Choroid plexus epithelial cell (primary cell): ENCODE measurements at places on chromosomes 5 and 9.
A peak's percentile ranks its signal among the peaks of the same experiment; 100 is the strongest.

GRCh38 chr9:130042406-130042884 is 544 bp downstream of the FNBP1 start:
- DNase-seq = no peak

GRCh38 chr5:135076801-135077200 is 42.8 kb upstream of the PITX1 start:
- DNase-seq = no peak

GRCh38 chr5:172954751-172955159 is 4.5 kb upstream of the RPL26L1 start:
- DNase-seq = no peak

GRCh38 chr5:159768243-159768642 is 148.0 kb upstream of the ADRA1B start:
- DNase-seq = peak; percentile 31

DNA sequence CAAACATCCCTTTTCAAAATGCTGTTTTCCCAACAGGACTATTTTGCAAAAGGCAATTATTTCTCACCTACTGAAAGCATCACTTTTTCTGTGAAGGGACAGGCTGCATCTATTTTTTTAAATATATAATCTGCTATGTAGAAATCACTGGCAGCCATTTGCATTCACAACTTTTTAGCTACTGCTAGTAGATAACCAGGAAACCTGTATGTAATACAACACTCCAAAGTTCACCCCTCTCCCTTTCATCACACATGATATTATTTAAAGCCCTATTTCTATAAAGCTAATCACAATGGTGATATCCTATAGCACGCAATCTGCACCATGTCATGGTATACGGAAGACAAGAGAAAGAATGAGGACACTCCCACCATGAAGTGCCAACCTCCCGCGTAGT is 9.8 kb downstream of the DMGDH start:
- no peak for DNase-seq

GRCh38 chr9:112496074-112496722 is 9.6 kb downstream of the KIAA1958 start:
- DNase-seq = peak; percentile 62

GRCh38 chr5:23446424-23446823 is 61.0 kb upstream of the PRDM9 start:
- DNase-seq = peak; percentile 71

DNA sequence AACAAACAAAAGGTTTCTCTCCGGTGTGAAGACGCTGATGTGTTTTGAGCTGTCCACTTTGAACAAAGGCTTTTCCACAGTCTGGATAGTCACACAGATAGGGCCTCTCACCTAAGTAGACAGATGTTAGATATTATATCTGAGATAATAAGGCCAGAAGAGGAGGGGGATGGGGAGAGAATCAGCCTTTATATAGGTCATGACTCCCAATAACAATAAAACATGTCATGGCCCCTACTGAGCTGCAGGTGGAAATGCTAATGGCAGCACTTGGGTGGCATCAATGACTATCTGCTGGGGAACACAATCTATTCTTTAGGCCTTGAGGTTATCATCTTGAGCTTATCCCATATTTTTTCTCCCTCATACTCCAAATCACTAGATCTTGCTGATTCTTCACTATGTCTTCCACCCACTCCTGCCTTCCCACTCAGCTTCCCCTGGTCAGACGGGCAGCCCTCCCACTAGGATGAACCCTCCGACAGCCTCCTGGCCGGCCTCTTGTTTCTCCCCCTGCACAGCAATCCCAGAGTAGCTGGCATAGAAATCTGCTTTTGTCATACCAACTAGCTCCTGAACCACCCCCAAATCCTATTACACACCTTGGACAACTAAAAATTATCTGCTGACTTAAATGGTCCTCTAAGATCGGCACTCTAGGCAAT is 11.5 kb upstream of the SLC35D2 start:
- no peak for DNase-seq

- DNase-seq = no peak
Observed at GRCh38 chr5:114319821-114320220, 42.0 kb upstream of the KCNN2 start.

DNA sequence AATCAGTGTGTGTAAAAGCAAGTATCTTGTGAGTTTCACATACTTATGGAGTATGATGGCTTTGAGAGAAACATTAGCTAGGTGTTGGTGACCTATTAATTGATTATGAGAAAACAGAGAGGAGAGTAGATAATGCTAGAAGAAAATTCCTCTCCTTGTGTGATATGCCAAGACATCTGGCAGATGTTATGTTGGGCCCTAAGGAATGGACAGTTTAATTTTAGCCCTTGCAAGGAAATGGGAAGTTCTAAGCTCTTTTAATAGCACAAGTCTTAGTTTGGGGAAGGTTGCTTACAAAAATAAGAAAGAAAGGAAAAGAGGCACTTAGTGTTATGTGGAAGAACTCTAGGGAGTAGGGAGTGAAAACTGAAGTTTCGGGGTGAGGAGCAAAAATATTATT is 5.1 kb downstream of the ZNF462 start:
- no peak for DNase-seq

GRCh38 chr5:2993301-2993700 is 241.8 kb upstream of the IRX2 start:
- DNase-seq = no peak

- no peak for DNase-seq
Observed at GRCh38 chr9:72353455-72354116, 11.4 kb downstream of the ZFAND5 start.

DNA sequence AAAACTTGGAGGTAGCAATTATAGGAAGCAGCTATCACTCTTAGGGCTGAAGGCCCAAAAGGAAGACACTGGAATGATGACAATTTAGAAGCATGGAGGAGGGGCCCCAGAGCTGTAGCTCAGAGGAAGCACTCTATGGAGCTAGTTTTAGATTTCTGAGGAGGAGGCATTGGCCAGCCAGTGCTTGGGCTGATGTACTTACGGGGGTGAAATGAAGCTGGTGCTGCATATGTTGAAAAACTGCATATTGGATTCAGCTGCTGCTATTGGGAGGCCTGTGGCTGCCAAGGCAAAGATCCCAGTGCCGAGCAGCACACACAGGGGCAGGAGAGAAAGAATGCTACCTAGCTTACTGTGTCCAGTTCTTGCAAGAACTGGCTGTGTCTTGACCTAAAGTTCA is 53.9 kb upstream of the HMHB1 start:
- no peak for DNase-seq

DNA sequence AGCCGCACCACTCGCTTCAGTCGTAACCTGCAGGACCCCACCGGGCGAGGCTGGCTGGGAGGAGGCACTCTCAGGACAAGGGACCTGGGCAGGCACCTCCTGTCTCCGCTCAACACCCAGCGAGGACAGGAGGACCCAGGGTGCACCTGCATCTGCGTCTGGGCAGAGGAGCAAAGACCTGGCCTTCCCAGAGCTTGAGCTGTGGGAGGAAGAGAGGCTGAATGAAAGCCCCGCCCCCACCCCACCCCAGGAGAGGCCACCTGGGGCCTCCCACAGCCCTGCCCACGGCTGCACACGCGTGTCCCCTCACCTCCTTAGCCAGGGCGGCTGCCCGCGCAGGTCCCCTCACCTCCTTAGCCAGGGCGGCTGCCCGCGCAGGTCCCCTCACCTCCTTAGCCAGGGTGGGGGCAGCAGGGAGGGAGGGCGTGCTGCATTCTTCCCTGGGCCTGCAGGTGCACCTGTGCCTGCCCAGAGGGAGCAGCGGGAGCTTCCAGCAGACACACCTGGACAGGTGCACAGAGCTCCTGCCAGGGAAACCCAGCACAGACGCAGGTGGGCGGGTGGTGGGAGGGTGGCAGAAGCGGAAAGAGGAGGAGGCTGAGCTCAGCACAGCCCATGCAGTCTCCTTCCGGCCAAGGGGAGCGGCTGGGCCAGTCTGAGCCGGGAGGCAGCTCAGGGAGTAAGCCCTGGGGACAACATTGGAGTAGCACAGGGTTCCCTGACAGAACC is 18.5 kb upstream of the SLC12A7 start:
- DNase-seq = no peak

DNA sequence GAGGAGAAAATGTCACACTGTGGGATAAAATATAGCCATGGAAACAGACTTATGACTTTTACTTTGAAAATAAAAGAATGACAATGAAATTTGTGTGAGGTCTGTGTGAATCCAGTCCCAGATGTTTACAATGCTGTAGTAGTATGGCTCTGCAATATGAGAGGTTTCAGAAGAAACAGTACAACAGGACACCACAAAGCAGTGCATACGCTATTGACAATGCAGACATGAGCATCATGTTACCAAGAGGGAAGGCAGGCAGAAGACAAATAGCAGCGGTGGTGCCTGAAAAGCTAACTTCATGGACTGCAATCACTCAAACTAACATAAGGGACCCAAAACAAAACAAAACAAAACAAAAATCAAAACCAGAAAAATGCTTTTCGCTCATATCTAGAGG is 1.8 kb downstream of the FGF10 start:
- no peak for DNase-seq

DNA sequence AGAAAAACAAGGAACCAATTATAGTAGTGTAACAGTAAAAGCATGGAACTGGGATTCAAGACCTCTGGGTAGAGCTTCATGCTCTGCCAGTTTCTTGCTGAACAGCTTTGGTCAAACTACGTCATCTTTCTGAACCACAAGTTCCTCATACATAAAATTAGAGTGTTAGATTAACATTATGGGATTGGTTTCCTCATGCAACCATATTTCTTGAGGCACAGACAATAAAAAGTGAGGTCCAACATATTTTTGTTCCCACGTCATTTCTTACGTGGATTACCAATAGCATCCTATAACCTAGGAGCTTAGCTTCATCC is 354.8 kb downstream of the TMEM232 start:
- DNase-seq = no peak

DNA sequence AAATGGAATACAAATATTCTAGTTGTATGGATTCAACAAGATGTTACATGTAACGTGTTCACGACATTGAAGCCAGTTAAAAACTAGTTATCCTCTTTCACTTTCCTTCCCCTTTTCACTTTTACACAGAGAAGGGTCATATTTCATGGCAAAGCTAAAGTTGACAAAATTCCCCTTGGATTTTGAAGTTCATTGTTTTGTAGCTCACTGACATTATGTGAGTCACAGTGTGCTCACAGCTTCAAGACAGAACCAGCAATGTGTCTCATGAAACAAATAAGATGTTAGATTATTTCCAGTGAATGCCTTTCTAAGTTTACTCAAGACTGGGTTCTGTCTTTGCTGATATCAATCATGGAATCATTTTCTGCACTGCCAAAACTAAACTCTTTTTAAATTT is 535.5 kb upstream of the GRIN3A start:
- DNase-seq = no peak

DNA sequence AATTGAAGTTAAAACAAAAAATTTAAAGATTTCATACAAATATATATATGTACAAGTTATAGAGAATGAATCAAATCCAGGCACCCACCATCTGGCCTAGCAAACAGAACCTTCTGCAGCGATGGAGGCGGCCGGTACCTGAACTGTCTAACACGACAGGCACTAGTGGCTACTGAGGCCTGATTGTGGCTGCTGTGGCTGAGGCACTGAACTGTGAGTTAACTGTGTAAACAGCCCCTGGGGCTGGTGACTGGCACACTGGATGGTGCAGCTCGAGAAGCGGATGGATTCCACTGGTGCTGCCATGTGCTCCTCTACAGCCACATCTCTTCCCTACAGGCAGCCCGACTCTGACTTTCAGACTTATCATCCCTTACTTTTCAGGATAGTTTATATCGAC is 82.4 kb downstream of the RAPGEF1 start:
- DNase-seq = no peak

DNA sequence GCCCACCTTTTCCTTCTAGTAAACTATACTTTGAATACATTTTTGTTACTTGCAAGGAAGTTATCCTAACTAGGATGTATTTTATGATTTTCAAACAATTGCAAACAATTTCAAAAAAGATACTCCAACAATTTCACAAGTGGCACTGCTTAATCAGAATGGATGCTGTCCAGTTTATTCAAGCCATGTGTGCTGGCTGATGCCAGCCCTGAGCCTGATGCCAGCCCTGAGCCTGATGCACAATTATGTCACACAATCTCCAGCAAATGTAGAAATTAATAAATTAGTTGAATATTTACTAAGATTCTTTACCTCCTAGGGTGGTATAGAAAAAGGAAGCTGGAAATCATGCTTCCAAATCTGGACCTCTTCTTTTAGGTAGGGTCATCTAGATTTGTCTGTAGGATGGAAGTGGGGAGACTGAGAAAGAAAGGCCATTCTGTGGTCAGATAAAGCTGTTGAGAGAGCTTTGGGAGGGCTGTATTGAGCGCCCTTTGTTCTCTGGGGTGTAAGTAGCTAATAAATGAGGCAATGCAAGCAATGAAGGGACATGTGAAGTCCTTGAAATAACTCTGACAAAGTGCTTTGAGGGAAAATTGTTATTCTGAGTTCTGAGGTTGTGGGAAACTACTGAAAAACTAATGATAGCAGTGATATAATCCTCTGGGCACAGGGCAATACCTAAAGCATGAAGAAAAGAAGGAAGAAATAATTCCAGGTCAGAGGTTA is 5.8 kb upstream of the C6 start:
- DNase-seq = peak; percentile 12

DNA sequence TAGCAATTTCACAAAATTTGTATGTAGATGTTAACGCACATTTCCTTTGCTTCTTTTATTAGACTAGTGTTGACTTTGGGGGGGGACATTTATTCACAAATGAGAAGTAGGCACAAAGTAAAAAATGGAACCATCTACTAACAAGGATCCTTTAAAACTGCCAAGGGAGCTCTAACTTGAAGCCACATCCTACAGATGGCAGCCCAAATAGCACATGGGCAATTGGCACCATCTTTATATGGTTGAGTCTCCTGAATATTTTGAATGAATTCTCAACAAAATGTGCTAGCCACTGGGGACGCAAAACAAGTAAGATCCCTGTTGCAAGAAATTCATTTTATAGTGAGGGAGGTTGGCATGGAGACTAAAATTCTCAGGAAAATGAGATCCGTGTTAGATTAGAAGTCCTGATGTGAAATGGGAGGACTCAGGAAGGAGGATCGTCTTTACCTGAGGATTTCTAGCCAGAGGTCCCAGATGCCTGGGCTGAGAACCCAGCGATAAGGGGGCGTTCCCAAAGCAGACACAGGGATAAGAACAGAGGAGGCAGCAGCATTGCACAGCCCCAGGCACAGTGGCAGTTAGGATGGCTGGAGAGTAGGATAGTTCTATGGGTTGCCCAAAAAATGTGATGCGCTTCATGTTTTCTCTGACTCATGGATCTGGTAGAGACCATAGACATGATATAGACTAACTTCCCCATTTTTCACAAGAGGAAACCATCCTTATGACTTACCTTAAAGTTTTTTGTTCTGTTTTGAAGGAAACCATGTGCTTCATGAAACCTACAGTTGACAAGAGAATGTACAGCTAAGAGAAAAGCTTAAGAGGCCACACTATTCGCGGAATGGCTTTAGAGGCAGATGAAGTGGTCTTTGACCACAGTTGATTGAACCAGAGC is 37.4 kb downstream of the C9orf152 start:
- no peak for DNase-seq

DNA sequence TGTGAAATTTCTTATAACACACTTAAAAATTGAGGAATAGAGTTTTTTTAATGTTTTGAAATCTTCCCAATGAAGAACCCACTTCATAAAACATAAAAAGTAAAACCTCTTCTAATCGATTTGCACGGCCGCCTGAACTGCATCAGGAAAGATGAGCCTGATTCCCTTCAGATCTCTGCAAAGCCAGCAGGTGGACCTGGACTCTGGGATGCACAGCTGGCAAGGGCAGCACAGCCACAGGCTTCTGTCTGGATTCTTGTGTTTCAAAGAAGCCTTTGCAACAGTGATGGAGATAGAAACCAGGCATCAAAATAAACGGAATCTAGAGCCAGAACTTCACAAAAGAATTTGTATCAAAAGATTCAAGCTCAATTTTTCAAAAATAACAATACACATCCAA is 36.0 kb upstream of the SPATA31C2 start:
- peak; percentile 15 for DNase-seq
